CD4-positive, alpha-beta T cell treated with Interferon alpha-2 for 1 hour (primary cell): ENCODE measurements at places on chromosomes 6 and 20.

DNA sequence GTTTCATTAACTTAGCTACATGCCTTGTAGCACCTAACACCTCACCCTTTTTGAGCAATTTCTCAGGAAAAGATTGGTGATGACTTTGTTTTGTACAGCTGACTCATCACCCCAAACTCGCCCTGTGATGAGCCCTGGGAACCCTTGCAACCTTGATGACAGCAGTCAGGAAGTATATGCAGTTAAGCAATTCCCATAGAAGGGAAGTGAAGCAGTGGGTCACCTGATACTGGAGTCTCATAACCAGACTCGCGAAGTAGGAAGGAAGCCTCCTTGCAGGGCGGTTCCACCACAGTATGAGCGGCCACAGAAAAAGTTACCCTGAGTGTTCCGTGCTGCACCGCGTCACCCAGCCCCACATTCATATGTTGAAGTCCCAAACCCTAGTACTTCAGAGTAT is 82.0 kb upstream of the EDN1 start:
- DNase-seq = peak; percentile 15

DNA sequence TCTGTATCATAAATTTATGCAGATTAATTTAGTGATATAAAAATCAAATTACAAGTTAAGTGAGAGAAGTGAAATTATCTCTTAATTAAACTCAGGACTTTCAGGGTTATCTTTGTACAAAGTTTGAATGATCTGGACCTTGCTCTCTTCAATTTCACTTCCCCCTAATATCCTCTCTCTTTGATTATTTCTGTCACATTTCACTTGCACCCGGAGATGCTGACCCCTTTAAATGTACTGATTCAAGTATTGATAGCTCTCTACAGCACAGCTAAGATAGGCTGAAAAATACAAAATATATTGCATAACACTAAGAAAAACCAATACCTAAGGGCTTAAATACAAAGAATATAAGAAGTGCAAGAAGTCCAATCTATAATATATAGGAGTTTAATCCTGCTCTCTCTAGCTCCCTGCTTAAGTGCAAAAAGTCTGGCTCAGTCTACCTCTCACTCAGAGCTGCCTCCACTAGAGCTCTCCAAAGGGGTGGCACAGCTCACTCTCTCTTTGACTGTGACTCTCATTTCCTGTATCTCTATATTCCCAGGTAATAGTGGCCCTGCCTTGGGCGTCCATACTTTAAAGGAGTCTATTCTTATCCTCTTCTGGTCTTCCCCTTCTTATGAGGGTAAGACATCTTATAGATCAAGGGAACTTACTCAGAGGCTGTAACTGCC is 588.4 kb downstream of the RFPL4B start:
- no peak for DNase-seq

DNA sequence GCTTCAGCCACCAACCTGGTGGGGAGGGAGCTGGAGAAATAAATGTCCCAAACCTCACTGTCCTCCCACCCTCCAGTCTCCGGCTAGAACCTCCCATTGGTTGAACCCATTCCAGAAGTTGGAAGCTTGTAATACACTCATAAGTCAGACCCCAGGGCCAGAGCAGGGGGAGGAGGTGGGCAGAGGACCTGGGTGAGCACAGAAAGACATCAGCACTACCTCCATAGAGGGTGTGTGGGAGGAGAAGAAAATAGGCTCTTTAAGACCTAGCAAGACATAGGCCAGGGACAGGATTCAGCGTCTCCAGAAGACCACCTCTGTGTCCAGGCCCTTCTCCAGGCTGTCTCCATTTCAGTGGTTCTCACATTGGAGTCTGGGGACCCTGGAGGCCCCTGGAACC is 73.3 kb upstream of the TOP1 start:
- no peak for DNase-seq

- no peak for DNase-seq
These were observed 32.6 kb downstream of the NTSR1 start for GRCh38 chr20:62741191-62741691.

DNA sequence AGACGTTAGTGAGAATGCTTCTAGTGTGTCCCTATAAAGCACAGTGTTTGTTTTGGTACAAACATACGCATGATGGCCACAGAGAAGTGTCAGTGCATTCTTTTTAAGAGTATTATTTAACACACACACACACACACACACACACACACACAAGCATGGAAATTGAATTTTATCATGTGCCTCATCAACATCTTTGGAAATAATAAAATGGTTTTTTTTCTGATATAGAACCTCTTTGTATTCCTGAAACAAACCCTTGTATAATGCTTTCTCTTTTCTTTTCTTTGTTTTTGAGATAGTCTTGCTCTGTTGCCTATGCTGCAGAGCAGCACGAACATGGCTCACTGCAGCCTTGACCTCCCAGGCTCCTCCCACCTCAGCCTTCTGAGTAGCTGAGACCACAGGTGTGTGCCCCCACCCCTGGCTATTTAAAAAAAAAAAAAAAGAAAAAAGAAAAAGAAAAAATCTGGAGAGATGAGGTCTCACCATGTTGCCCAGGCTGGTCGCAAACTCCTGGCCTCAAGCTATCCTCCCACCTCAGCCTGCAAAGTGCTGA is 116.2 kb upstream of the SYNDIG1 start:
- no peak for DNase-seq

DNA sequence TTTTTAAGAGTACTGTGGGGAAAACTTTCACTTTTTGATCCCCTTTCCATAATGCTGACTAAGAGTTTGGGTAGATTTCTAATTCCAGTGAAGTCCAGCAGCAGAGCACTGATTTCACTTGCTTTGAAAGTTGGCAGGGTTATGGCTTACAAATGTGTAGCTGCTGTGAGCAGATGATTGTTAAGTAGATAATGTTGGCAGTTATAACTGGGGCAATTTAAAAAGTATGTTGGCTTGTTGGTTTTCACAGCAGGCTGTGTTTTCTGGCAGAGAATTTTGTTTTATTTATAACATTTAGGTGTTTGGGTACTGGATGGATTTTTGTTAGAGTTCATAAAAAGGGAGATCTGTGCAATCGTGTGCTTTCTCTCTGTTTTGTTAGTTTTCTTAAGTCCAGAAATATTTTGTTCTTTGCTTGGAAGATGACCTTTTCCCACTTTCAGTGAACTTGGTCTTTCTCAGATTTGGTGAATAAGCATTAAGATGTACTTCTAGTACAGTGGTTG is 31.4 kb downstream of the AFDN start:
- DNase-seq = no peak

- no peak for DNase-seq
These were observed 11.2 kb downstream of the NEU1 start for GRCh38 chr6:31851485-31851832.

GRCh38 chr20:1718604-1719384 is 61.2 kb upstream of the SIRPG start:
- DNase-seq = no peak

GRCh38 chr6:104995989-104996617 is 39.2 kb downstream of the LIN28B start:
- no peak for DNase-seq

GRCh38 chr6:22903826-22904225 is 334.5 kb downstream of the HDGFL1 start:
- DNase-seq = no peak

GRCh38 chr6:40323881-40324634 is 263.1 kb downstream of the LRFN2 start:
- no peak for DNase-seq

DNA sequence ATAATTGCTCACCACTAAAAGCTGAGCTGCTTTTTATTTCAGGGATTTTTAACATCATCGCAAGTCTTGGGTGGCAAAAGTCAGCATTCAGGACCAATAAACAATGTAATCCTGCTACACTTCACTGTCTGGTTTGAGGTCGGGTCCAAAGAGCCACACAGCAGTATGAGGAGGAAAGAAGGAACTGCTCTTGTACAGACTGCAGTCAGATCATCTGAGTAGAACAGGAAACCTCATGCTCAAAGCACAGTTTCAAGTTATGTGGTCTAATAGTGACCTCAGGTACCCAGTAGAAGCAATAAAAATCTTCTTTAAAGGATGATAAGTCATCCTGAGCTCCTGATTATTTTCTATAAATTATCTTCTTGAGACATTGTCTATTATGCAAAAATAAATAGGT is 211.4 kb downstream of the FUT9 start:
- DNase-seq = no peak

GRCh38 chr6:101079696-101080270 is 198.7 kb upstream of the ASCC3 start:
- no peak for DNase-seq

DNA sequence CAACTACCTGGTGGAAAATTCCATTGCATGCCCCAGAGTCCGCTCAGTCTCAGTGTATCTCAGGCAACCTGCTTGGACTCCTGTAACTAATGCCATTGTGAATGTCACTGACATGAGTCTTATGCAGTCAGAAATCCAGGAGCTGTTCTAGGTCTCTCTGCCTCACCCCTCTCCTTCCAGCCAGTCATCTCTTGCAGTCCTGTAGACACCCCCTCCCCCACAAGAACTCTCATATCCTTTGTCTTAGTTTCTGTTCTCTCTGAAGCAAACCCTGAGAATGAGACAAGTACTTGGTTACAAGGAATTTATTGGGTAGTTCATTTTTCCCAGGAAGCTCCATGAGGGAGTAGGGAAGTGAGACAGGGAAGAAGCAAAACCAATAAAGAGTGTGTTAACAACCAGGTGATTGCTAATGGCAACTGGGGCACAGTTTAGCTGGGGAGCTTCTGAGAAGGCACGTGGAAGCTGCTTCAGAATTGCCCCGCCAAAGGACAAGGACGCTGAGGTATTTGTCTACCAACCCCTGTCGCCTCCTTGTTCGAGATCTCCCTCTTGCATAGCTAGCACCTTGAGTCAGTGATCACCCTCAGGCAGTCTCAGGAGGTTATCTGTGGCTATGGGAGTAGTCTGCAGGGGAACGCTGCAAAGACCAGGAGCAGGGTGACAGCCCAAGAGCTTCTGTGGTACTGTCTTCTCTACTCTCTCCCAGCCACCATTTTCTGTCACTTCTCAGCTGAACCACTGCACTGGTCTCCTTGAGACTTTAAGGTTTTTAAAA is 911.4 kb upstream of the FLRT3 start:
- no peak for DNase-seq

- DNase-seq = no peak
These were observed 191.8 kb upstream of the RREB1 start for GRCh38 chr6:6915813-6916547.

GRCh38 chr20:57856658-57857057 is 146.8 kb upstream of the PMEPA1 start:
- no peak for DNase-seq

DNA sequence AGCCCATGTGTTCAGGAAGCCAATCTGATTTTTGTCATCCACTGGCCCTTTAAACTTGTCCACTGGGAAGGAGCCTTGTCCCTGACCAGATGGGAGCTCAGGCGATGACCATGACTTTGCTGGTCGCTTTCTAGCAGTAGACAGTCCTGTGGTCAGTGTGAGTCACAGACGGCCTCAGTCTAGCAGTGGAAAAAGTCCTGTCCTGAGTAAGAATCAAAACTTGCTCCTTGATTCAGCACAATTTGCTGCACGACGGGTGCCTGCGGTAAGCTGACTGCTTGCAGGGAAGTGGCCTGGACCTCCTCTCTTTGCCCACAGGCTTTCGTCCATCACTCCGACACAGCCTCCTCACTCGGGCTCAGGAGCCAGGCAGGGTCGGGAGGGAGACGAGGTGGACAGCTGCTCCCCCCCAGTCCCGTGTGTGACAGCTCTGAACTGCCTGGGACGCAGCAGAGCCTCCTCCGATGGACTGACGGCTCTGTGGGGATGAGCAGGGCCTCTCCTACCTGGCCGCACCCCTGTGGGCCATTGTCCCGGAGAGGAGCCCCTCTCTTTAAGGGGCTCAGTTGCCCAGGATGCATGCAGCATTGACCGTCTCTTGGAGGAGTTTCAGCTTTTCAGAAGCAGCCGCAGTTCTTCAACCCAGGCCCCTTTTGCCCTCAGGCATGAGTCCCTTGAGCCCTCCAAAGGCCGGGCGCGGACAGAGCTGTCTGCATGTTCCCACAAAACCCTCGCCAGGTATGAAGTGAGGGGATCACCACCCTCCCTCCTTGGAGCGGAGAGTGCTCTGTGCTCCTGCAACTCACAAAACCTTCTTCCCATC is 209.2 kb downstream of the ANKRD60 start:
- DNase-seq = no peak

DNA sequence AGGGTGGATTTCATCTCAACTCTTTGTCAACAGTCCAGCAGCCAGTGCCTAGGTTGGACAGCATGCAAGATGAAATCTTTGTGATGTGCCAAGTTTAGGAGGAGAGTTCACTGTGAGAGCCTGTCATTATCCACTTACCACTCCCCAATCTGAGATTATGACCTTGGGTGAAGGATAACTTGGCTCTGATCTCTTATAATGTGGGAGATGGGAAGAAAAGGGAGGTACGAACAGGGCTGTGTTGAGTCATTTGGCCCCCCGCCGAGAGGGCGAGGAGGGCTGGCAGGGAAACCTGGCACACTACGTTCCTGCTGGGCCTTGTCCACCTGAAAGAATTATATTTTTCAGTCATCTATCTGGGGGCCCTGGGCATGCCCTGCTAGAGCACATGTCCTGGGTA is 35.8 kb downstream of the LAMA4 start:
- DNase-seq = no peak

- no peak for DNase-seq
These were observed 9.4 kb upstream of the KHDC1L start for GRCh38 chr6:73234733-73235132.

DNA sequence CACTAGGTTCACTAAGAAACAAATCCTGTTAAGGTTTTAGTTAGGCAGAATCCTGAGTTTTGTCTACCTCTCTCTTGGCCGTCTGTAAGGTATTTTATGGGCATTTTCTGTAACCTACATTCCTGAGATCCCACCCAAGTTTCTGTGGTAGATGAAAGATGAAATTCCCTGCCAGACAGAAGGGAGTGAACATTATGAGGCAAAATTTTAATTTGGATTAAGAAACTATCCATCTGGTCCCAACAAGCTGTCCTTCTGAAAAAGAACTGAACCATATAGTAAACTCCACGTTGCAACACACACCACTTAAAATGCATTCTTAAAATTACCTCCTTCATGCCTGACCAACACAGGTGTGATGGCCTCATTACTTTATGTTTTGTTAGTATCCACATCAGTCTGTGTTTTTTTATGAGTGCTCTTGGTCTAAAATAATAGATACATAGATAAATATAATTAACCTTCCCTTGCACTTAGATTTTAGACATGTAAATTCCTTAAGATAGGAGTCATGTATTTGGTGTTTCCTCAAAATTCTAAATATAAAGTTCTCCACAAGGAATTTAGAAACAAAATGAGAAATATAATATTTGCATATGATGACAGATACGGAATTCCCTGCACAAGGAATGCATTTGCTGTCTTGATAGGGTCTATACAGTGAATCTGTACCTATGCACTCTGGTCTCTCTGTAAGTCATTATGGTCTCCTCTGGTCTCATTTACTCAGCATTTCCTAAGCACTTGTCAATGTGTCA is 86.5 kb downstream of the CHD6 start:
- DNase-seq = no peak

DNA sequence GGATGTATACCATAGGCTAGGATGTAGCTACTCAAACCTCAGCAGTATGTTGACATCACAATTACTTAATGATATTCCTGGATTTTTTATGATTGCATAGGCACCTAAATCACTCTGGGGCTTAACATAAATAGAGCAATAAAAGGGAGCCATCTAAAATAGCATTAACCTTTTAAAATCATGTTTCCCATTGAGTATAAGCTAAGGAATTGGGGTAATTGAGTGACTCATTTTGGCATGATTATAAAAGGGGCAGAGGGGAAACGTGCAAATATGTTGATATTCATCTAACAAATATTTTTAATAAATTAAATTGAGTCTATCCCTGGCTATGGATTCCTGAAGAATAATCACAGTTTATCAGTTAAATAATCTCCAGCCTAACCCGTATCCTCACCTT is 74.0 kb upstream of the ADGRF1 start:
- no peak for DNase-seq
